ENCODE measurements at places on chromosomes 11 and 22.

GRCh38 chr22:49779853-49780697 lies 47.6 kb downstream of the BRD1 start:
- DNase-seq = no peak

DNA sequence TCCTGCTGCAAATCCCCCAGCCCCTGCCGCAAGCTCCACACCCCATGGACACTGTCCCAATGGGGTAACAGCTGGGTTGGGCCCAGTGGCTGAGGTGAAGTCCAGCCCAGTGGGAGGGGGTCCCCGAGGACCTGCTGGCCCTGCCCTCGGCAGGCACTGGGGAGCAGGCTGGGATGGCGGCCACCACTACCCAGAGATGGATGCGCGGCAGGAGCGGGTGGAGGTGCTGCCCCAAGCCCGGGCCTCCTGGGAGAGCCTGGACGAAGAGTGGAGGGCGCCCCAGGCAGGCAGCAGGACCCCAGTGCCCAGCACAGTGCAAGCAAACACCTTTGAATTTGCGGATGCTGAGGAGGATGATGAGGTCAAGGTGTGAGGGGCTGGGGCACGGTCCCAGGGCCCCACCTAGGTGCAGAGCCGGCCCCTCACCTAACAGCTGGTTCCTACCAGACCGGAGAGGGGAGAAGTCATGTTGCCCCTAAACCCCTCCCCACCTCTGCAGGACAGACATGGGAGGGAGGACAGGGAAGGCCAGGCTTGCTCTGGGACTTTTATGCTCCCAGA lies 8.2 kb downstream of the CDC42EP1 start:
- no peak for DNase-seq

- DNase-seq = no peak
Measured at GRCh38 chr11:105321696-105322095, 182.1 kb upstream of the CARD18 start.

DNA sequence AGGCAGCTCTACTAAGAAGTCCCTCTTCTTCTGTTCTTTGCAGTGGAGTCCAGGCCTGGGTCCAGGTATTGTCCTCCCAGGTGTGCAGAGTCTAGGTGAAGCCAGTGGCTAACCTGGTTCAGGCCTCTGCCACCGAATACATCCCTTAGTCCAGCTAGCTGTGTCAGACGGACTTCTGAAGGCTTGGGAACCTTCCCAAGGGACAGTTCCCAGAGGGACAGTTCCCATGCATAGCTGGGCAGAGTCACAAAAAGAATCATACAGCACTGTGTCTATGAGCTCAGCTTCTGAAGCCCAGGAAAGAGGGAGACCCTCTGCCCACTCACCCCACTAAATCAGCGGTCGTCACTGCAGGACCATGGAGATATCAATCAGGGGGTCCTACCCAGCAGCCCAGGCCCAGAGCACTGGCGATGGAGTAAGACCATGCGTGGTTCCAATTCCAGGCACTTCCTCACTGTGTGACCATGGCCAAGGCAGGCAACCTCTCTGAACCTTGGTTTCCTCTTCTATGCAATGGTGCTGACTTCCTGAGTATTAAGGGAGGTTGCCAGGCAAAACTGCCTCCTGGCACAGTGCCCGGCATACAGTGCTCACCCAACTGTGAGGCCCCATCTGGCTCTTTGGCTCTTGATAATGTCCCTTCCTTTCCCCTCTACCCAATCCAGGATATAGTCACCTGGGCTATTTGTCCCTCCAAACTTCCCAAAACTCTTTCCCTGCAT lies 3.4 kb downstream of the MS4A10 start:
- DNase-seq = no peak

DNA sequence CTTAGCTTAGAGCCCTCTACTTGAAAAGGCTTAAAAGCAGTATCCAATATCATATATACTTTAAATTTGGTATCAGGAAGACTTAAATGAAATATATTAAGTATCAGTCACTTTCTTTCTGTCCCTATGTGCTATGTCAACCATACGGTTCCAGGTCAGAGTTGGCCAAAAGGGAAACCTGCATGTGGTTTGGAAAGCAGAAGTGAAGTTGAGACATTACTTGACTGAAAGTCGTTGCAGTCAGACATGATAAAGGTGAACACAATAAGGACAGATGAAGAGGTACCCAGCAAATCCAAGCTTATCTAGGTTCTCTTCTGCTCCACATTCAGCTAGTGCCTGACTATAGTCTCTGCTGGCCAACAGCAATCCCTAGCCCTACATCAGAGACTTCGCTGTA lies 336.8 kb downstream of the KCNA4 start:
- no peak for DNase-seq

DNA sequence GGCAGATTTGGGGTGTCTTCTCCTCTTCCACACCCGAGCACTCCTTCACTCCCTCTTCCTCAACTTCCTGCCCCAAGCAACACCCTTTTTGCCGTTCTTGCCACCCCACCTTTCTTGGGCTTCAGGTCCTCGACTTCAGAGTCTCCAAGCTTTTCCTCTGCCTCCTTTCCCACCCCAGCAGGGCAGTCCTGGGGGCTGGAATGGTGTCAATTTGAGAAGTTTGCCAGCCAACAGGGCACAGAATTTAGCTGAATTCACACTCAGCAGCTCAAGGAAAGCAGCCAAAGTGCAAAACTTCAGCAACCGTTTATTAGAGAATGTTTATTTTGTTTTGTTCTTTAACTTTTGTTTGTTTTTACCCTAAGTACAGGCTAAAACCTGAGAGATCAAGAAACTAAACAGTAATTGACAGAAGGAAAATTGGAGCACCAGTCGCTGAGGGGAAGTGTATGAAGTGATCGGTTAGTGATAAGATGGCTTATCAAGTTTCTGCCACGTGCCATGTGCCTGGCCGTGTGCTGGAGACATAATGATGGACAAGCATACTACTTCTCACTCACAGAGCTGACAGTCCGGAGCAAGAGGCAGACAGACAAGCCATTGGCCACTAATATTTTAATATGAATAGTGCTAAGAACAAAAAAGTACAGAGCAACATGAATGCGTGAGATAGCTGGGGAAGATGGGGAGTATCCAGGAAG lies 44.4 kb downstream of the AHNAK start:
- no peak for DNase-seq

DNA sequence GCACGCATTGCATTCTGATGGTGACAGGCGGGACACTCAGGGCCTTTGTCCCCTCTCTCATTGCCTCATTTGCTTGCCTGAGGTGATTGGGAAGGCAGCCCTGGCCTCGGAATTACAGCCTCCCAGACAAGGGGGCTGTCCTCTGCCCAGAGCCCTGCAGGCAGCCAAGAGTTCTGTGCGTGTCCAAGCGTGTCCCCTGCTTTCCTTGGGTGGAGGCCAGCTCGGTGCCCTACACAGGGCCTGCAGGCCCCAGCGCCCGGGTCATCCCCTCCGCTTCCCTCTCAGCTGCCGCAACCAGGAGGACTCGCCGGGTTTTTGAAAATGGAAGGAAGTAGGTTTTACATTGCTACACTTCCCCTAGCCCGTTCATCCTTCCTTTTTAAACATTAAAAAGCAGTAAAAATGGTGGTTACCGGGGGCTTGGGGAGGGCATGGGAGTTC lies 1.9 kb downstream of the GRAMD4 start:
- no peak for DNase-seq

GRCh38 chr11:90556606-90557005 lies 333.8 kb upstream of the CHORDC1 start:
- DNase-seq = no peak

GRCh38 chr11:14554959-14555358 lies 34.8 kb upstream of the PSMA1 start:
- no peak for DNase-seq

- DNase-seq = no peak
Measured at GRCh38 chr11:122862091-122862490, 20.5 kb upstream of the JHY start.

DNA sequence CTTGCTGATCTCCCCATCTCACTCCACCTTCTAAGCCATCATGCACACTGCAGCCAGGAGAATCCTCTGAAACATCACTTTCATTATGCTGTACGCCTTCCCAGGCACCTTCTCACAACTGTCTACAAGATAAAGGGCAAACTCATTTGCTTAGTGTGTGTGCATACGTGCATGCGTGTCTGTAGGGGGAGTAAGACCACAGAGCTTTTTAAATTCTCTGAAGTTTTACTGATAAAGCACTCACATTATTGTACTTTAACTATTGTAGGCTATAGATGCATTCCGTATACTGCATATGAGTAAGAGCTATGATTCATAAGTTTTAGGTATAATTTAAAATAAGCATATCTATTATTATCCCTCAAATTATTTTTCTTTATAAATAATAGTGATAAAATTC lies 15.3 kb upstream of the ANKK1 start:
- DNase-seq = no peak

- DNase-seq = no peak
Measured at GRCh38 chr11:114664641-114665040, 13.7 kb upstream of the NXPE2 start.

DNA sequence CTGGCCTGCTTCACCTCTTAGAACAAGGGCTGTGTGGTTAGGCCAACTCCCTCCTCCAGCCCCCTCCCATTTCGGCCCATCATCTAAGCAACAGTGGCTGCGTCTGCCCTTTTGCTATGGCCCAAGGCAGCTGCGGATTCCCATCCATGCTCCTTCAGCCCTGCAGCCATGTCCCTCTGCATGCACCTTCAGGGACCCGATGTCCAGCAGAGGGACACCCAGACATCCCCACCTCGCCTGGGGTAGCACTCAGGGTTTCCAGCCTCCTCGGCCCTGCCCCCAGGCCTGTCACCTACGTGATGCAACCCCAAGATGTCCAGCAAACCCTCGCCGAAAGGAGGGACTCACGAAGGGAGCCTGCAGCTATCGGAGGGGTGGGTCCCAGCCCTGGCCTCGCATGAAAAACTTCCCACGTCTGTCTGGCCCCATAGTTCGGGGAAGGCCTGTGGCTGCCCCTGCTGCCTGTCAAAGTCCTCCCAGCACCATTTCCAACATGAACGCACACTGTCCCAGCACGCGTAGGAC lies 194.4 kb downstream of the CTTN start:
- no peak for DNase-seq

- no peak for DNase-seq
Measured at GRCh38 chr11:9092072-9092471, 673 bp upstream of the SCUBE2 start.

- no peak for DNase-seq
Measured at GRCh38 chr11:43984519-43985385, 42.3 kb downstream of the C11orf96 start.

DNA sequence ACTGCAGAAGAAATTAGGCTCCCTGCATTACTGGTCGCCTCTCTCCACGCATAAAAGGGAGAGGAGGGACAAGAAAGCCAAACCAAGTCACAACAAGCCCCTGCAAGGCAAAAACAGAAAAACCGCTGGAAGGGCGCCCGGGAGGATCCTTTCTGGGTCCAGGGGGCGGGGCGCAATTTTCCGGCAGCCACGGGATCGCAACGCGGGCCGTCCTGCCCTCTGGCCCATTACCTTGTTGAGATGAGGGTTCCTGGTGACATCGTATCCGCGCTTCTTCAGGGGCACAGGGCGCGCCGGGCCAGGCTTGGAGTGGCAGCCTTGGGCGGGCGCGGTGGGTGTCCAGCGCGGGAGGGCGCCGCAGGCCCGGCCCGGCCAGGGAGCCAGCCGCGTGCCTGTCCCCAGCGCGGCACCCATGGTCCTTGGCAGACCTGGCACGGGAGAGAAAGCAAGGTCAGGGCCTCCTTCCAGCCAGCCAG lies 847 bp downstream of the ME3 start:
- no peak for DNase-seq

GRCh38 chr22:45760682-45761081 lies 89.0 kb downstream of the ATXN10 start:
- no peak for DNase-seq

GRCh38 chr11:10328314-10329098 lies 23.6 kb downstream of the ADM start:
- no peak for DNase-seq

- no peak for DNase-seq
Measured at GRCh38 chr22:39459681-39460080, 2.9 kb downstream of the MGAT3 start.

DNA sequence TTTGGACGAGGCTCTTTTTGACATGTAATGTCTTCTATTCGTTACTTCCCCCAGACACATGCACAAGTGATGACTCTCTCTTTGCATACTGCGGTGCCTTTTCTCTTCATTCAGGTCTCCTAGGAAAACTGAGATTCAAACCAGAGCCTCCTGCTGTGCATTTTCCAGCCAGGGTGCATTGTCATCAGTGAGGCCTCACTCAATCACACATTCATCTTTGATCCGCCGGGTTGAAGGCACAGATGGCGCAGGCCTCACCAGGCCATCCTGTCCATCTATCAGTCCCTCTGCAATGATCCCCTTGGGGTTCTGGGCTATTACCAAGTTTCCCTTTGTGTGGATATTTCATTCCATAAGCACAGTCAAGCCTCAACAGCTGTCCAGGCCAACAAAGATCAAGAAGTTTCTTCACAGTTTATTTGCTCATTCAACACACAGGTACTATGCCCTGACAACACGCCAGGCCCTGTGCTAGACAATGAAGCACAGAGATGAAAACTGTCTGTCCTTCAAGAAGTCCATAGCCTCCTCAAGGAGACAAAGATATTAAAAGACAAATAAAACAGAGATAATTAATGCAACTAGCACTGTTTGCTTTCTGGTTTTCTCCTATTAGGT lies 107.8 kb downstream of the LARGE1 start:
- DNase-seq = no peak

DNA sequence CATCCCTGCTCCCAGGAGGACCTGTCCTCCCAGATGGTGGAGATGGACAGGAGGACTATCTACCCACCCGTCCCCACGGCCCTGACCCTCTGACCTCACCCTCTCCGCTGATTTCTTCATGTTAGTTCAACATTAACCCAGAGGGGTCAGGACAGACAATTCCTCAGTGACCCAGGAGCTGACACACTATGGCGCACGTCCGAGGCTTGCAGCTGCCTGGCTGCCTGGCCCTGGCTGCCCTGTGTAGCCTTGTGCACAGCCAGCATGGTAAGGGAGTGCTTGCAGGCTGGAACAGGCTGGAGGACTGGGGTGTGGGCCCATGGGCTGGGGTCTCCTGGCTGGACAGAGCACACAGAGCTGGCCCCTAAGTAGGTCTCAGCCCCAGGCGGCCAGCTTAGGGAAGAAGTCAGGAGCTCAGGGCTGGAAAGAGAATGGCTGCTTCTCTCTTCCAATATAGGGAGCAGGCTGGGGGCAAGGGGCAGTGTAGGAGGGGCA lies at the start of gene F2:
F2 (plus strand) TSS at position 166 of the 495 bp plus-strand sequence; CDS start at position 189, 23 bp downstream.
- no peak for DNase-seq

DNA sequence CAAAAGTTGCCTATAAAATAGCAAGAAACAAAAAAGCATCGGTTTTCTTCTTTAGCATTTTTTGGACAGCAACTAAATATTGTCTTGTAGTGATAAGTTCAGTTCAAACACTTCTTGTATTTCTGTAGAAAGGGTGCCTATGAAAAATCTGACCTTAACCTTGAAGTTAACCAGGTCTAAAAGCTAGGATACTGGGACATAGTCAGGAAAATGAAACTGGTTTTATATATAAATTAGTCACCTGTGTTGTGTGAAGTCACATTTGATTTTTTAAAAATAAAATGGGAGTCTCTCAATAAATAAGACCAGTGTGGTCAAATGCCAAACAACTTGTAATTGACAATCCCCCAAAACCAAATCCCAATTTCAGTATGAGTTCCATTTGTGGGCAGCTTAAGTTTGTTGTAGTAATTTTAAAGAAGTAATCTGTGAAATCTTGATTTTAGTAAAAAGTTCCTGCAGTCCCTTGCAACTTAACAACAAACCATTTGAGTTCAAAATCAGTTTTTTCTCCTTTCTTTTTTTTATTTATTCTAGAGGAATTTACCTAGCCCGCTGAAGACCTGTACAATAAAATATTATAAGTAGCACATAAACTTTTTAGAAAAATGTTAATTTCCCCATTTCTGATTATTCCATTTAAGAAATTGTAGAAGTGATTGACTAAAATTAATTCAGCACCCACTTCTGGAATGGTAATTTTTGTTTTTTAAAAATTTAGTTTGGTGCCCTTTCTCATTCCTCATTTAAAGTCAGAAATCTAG lies 84.5 kb upstream of the PPARA start:
- DNase-seq = no peak
